HFFc6 (cell line): ENCODE measurements at places on chromosomes 13 and 19. TPM values are rescaled to one million over a fixed set of nuclear protein-coding genes. Genes with fewer than 3 reads are reported as not detected.
A peak's percentile ranks its signal among the peaks of the same experiment; 100 is the strongest.

DNA sequence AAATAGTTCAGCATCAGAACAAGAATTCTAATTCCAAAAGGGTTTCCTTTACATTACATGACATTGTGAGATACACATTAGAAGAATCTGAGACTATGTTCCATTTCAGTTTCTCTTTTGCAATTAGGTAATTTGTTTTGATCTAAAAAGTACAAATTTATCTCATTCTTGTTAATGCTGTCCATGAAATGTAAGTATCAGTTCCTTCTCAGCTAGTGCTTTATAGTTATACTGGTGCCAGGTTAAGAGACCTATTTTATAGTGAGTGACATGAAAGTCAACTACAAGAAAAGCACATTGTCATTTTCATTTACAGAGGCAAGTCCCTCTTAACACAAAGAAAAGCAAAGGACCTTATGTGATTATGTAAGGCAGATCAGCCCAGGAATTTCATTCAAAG lies 43.9 kb downstream of the RCBTB2 start:
- H3K27me3 ChIP-seq: no peaks in the 10 kb centered on the region
- no peak overlapping the region for H3K27ac ChIP-seq
- H3K4me1 ChIP-seq: peaks cover 8% of the 10 kb centered on the region; the same call in 1 of the 2 replicates
- no peak overlapping the region for H3K4me3 ChIP-seq
- no peak for DNase-seq
- H3K36me3 ChIP-seq: peaks cover 14% of the 10 kb centered on the region

GRCh38 chr13:101535192-101535746 lies 82.8 kb downstream of the ITGBL1 start:
- peak overlapping the region; percentile 52 for H3K4me3 ChIP-seq
- H3K4me1 ChIP-seq: peaks cover 50% of the 10 kb centered on the region
- H3K27me3 ChIP-seq: no peaks in the 10 kb centered on the region

GRCh38 chr19:44634785-44635184 lies 8.9 kb upstream of the PVR start:
- DNase-seq: no peak
- H3K27me3 ChIP-seq: no peaks in the 10 kb centered on the region
- H3K27ac ChIP-seq: no peak overlapping the region
- peaks cover 42% of the 10 kb centered on the region for H3K4me1 ChIP-seq

GRCh38 chr19:58401840-58402421 lies 6.5 kb downstream of the RNF225 start:
- no peak for DNase-seq
- H3K27ac ChIP-seq: peak overlapping the region; percentile 89; the same call in 1 of the 2 replicates
- H3K4me1 ChIP-seq: peaks cover 18% of the 10 kb centered on the region

GRCh38 chr13:94713561-94714182 lies 1.3 kb upstream of the SOX21 start:
- H3K4me1 ChIP-seq: peaks cover 12% of the 10 kb centered on the region; the same call in 1 of the 2 replicates
- H3K27me3 ChIP-seq: peaks cover 47% of the 10 kb centered on the region
- no peak overlapping the region for H3K4me3 ChIP-seq
- DNase-seq: no peak

DNA sequence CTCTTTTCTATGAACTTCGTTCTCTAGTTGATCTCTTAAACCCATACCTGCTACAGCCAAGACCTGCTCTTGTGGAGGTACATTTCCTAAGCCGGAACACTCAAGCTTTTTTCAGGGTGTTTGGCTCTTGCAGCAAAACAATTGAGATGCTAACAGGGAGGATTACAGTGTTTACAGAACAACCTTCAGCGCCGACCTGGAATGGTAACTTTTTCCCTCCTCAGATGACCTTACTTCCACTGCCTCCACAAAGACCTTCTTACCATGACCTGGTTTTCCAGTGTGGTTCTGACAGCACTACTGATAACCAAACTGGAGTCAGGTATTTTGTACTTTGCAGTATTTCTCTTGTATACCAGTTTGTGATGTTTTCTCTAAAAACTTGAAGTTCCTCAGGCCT lies 506 bp downstream of the KCNRG start:
- no peaks in the 10 kb centered on the region for H3K27me3 ChIP-seq
- H3K36me3 ChIP-seq: peaks cover 53% of the 10 kb centered on the region
- H3K4me1 ChIP-seq: peaks cover 39% of the 10 kb centered on the region
- DNase-seq: no peak
- no peak overlapping the region for H3K4me3 ChIP-seq

- no peaks in the 10 kb centered on the region for H3K36me3 ChIP-seq
- peaks cover 15% of the 10 kb centered on the region for H3K4me1 ChIP-seq
- H3K27me3 ChIP-seq: peaks cover 5% of the 10 kb centered on the region
- DNase-seq: peak; percentile 55
Measured at GRCh38 chr19:15466851-15467733, 2.7 kb upstream of the RASAL3 start.

The COMP gene
- 1.3 to 6.8 TPM (median 5.6 TPM) in 3 replicates for total RNA-seq

The TUBA3C gene
- not detected in 3 replicates for total RNA-seq

The C19orf38 gene
- 0.34 TPM in 1 of 2 replicates, not detected in the other for total RNA-seq

The RASAL3 gene
- not detected in 2 replicates for total RNA-seq
